ENCODE measurements at places on chromosomes 13 and 19.

DNA sequence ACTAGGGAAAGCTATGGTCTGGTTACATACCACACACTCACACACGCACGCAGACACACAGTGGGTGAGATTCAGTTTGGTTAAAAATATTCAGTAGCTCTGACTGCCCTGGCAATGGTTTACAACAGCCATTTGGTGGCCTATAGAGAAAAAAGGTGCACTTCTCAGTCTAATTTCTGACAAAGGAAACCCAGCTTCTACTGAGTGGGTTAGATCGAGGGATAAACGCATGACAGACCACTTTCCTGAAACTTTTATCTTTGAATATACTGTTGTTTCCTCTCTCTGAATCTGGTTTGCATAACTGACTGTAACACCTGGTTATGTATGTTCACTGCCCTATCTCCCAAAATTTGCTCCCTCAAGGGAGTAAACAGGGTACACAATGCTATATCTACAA, 2.5 kb downstream of the LIG4 start:
- DNase-seq = no peak

- peak; percentile 50 for DNase-seq
Observed at GRCh38 chr19:1151037-1151724, 22.9 kb downstream of the SBNO2 start.

DNA sequence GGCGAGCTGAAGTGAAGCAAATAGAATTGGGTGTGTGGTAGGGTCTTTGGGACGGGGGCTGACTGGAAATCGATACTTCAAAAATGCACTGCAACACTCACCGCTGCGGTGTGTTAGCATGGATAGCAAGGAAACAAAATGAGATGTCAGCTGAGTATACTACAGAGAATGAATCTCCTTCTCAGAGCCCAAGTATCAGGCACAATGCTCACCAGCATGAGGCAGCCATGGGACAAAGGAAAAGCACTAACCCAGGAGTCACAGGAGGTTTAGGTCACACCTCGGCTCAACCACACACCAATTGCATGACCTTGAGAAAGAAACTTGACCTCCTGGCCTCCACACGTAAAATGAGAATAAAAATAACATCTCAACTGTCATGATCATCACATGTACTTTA, 74.0 kb downstream of the FAM216B start:
- DNase-seq = no peak

- no peak for DNase-seq
Observed at GRCh38 chr19:28968721-28969120, 244.2 kb downstream of the UQCRFS1 start.

GRCh38 chr19:10876459-10877240, 5.3 kb downstream of the CARM1 start:
- DNase-seq = peak; percentile 52

GRCh38 chr19:30361721-30362120, 10.5 kb upstream of the ZNF536 start:
- no peak for DNase-seq

DNA sequence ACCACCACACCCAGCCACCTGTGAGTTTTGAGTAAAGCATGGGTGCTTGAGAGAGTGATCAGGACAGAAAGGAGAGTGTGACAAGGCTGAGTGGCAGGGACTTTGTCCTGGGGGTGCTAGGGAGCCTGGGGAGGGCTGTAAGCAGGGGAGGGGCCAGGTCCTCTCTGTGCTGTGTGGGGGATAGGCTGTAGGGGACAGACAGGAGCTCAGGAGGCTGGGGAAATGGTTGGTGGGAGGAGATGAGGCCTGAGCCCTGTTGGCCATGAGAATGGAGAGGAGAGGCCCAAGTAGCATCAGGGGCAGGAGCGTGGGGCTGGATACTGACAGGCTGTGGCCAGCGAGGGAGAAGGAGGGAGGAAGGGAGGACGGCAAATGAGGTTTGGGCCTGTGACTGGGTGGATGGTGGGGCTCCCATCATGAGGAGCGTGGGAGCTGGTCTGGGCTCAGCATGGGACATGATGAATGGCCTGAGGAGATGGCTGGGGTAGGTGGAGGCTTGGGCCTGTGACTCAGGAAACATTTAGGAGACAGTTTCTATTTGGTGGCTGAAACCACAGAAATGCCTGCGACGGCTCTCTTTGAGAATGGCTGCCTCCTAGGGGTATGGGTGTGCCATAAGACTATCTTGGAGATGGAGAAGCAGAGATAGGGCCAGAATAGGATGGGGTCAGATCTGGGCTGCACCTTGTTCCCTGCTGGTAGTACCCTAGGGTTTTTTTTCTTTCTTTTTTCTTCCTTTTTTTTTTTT, 25.0 kb downstream of the GRIN2D start:
- no peak for DNase-seq
